ENCODE measurements at places on chromosomes 7 and 10.

DNA sequence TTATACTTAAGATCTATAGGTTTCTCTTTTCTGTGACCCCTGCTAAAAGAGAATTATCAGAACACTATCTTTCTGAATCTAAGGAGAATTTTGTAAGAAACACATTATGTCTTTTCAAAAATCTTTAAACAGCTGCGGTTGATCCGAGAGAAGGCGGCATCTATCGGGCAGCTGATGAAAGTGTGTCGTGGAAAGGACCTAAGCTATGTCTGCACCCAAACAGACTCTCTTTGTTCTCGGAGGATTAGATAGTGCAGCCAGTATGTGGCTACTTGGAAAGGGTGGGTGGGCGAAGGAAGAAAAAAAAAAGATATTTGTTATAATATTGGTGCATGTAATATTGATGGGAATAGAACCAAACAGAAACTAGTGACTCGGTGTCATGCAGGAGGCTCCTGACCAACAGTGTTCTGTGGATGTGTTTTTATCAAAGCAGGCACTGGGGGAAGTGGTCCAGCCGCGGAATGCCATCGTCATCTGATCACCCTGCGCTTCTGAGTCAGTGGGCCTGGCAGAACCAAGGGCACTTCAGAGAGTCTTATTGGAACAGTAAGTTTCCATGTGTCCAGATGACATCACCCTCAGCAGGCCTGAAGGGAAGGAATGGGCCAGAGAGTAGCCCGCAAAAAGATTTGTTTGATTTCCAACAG is 509.7 kb upstream of the AKR1E2 start:
- no peak for DNase-seq

GRCh38 chr7:149319376-149319775 is 57.4 kb downstream of the ZNF783 start:
- no peak for DNase-seq

DNA sequence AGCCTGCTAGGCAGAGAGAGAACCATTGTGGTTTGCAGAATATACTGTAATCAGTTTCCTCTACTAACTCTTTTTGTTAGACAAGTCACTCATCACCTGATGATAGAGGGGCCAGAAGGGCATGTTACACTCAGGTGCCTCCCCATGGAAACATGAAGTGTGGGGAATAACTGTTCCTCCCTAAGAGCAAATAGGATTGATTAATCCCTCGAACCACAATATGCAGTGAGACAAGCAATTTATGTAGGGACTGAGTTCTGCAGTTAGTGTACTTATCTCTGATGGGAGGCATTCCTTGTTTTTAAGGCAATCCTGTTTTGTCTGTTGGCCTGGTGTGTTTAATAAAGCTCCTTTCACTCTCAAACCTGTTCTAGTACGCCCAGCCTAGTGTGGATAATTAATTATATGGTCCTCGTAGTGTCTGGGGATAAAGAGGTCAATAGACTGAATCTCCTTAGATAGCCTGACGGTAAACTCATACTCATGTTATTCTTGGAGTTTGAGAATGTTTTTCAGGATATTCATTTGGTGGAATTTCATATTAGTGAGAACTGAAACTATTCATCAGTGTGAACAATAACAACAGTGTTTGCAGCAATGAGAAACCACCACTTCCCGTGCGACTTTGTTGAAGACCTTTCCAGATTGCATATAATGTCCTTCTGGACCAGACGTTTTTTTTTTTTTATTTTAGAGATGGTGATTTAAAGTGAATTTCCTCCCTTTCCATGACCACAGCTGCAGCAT is 344.8 kb upstream of the FZD8 start:
- DNase-seq = no peak

- no peak for DNase-seq
Observed at GRCh38 chr10:102900006-102900405, 18.1 kb upstream of the CNNM2 start.

DNA sequence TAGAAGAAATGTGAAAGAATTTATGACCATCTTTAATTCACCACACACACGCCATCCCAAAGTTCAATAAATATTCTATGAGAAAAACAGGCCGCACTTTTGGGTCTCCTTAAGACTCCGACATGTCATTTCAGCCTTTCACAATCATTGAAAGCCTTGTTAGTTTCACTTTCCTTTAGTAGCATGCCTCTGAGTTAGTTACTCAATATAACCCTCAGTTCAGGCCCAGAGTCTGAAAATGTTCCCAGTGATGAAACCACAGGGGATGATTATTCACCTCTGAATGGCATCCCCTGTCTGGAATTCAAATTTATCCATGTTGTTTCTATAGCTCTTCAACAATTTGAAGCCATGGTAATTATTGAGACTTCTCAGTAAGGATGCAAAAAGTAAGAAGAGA is 278.1 kb upstream of the NRP1 start:
- no peak for DNase-seq

GRCh38 chr10:125057158-125058001 is 103.0 kb downstream of the CTBP2 start:
- DNase-seq = no peak

GRCh38 chr10:100501423-100501822 is 18.2 kb downstream of the SEC31B start:
- DNase-seq = no peak

GRCh38 chr10:91590142-91590903 is 42.5 kb downstream of the PPP1R3C start:
- no peak for DNase-seq

- DNase-seq = no peak
Observed at GRCh38 chr10:6128591-6129251, 39.9 kb downstream of the RBM17 start.

- no peak for DNase-seq
Observed at GRCh38 chr10:72740528-72740927, 48.6 kb downstream of the MCU start.

DNA sequence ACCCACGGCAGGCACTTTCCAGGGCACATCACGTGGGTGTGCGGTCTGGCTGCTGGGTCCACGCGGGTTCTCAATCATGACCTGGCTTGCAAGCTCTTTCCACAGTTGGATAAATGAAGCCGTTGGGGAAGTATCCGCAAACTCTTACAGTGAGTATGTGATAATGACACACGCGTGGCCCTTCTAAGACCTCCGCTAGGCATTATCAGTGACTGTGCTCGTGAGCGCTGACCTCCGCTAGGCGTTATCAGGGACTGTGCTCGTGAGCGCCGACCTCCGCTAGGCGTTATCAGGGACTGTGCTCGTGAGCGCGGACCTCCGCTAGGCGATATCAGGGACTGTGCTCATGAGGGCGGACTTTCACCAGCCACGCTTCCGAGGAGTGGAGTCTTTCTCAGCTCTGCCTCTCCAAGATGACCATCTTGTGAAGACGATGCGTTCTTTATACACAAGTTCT is 107.0 kb downstream of the WDR37 start:
- DNase-seq = no peak

DNA sequence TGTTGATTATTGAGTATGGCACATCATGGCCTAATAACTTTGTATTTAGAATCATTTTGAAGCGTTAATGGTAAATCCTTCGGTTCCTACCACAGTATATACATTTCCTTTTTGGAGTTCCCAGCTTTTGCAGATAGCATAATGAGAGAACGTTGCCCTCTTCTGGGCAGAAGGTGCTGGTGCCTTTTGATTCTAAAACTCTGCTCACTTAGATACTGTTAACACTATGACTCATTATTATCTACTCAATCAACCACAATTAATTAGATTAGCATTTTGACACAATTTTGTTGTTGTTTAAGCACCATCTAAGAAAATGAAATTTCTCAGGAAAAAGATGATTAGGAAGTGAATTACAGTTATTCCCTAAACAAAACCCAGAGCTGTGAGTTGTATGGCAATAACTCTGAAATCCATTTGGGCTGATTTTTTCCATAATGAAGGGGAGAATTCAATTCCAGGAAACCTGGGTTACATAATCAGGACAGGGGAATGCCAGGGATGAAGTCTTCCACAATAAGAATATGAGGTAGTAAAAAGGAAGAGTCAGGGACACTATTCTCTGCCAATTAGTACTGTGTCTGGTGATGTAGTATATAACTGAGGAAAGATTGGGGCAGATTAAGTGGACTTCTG is 11.5 kb upstream of the DLD start:
- no peak for DNase-seq

DNA sequence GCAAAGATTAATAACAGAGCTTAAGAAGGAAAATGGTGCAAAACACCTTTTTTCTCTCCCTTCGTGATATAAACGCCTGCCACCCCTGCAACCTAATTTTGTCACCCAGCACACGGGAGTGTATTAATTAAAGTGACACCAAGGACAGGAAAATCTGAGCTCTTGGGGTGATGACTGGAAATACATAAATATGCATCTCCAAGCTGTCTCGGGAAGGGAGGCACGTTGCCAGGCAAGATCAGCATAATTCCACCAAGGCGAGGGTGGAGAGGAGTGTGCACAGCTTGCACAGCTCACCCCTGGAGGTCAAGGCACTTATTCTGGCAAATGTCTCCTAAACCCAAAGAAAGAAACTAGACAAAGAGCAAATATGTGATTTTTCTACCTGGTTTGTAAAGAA is 700.9 kb downstream of the GRID1 start:
- no peak for DNase-seq

DNA sequence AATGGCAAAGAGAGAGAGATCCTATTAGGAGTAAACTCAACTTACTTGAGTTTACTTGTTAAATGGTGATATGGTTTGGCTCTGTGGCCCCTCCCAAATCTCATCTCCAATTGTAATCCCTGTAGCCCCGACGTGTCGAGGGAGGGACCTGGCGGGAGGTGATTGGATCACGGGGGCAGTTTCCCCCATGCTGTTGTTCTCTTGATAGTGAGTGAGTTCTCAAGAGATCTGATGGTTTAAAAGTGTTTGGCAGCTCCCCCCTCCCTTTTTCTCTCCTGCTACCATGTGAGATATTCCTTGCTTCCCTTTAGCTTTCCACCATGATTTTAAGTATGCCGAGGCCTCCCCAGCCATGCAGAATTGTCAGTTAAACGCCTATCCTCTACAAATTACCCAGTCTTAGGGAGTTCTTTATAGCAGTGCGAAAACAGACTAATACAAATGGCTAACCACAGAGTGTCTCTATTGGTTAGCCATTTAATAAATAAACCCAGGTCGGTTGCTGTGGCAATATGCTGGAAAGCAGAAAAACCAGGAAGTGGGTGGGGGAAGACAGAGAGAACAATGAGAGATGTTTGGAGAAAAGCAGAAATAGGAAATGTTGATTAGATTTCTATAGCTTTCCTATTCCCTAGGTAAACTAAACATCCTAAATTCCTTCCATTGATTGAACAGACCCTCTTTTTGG is 3.0 kb upstream of the STMP1 start:
- no peak for DNase-seq

DNA sequence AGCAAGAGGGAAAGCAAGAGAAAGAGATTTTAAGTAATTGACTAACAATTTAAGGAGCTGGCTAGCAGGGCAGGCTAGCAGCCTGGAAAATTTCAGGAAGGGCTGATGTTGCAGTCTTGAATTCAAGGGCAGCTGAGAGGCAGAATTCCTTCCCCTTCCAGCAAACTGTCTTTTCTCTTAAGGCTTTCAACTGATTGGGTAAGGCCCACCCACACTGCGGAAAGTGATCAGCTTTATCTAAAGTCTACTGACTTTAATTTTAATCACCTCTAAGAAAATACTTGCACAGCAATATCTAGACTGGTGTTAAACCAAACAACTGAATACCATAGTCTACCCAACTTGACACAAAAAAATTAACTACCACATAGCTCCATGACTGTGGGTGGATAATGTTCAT is 303.9 kb downstream of the FZD1 start:
- no peak for DNase-seq

- DNase-seq = no peak
Observed at GRCh38 chr10:44576702-44577191, 191.8 kb upstream of the CXCL12 start.

- DNase-seq = no peak
Observed at GRCh38 chr10:129131457-129132132, 335.4 kb upstream of the MGMT start.

DNA sequence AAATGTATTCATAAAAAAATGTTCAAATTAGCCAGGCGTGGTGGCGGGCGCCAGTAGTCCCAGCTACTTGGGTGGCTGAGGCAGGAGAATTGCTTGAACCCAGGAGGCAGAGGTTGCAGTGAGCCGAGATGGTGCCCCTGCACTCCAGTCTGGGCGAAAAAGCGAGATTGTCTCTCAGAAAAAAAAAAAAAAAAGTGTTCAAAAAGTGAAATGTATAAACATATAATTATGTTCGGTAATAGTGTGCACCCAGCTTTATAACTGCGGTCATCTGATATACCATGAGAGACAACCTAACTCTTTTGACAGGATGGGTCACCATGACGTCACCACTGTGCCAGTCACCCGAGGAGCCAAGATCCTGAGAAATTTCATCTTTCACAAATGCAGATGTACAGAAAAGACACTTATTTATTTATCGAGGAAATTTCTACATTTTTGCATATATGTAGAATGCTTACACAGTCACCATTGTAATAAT is 594 bp upstream of the RP9 start:
- DNase-seq = no peak

GRCh38 chr7:54864663-54865062 is 105.7 kb upstream of the SEC61G start:
- no peak for DNase-seq

- DNase-seq = no peak
Observed at GRCh38 chr10:73837072-73837471, 25.7 kb upstream of the NDST2 start.

DNA sequence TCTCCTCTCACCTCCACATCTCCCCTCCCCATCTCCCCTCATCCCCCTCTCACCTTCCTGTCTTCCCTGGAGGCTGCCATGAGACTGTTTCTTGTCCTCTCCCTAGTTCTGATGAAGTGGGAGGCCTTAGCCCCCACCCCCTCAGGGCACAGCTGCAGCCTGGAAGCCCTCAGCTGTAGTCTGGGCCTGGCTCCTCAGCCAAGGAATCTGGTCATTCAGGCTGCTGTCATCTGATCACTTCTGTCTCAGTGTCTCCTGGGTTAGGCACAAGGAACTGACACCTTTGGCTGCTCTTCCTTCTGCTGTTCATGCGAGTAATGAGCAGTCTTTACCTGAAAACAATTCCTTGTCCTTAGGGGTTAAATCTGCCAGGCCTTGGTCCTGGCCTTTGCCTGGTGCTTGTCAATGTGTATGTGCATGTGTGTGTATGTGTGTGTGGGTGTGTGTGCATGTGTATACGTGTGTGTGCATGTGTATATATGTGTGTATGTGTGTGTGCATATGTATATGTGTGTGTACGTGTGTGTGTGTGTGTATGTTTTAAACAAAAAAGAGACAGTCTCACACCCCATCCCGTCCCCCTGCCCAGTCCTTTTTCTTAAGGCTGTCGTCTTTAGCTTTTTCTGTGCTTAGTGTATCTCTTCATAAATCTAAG is 153.5 kb upstream of the TMEM72 start:
- DNase-seq = no peak

DNA sequence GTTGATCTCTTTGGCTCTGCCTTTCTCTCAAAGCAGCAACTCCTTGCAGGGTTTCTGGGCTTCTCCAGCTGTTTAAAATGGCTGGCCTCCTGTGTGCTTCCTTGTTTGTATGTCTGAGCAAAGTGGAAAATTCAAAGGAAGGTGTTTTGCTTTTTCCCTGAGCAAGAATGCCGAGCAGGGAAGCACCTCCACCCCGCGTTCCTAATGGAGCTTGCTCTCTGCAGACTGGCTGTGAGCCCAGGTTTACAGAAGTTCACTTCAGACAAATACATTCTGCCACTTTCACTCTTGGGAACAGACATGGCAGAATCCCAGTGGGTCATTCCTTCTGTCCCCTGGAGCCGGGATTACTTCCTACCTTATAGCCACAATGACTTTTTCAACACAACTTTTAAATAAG is 181.8 kb upstream of the AGK start:
- DNase-seq = no peak

GRCh38 chr10:5036511-5036910 is 32.9 kb upstream of the AKR1C2 start:
- no peak for DNase-seq

All from RWPE2 (cell line).